ENCODE measurements at places on chromosomes 3 and 15.

DNA sequence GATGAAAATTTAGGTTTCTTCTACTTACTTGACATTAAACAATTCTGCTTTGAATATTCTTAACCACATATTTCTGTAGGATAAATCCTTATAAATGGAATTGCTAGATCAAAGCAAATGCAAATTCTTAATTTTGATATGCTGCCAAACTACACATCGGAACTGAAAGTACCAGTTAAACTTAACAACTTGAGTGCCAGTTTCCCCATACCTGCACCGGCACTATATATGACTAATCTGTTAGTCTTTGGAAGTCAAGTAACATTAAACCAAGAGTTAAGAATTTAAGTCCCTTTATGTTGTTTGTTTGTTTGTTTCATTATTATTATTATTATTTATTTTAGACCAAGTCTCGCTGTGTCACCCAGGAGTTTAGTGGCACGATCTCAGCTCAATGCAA, 103.9 kb upstream of the AKAP13 start:
- no peak for DNase-seq

GRCh38 chr15:52735231-52736089, 54.7 kb downstream of the ONECUT1 start:
- peak; percentile 66 for DNase-seq

- peak; percentile 41 for DNase-seq
These were observed 112.2 kb upstream of the SLC6A11 start for GRCh38 chr3:10703875-10704274.

DNA sequence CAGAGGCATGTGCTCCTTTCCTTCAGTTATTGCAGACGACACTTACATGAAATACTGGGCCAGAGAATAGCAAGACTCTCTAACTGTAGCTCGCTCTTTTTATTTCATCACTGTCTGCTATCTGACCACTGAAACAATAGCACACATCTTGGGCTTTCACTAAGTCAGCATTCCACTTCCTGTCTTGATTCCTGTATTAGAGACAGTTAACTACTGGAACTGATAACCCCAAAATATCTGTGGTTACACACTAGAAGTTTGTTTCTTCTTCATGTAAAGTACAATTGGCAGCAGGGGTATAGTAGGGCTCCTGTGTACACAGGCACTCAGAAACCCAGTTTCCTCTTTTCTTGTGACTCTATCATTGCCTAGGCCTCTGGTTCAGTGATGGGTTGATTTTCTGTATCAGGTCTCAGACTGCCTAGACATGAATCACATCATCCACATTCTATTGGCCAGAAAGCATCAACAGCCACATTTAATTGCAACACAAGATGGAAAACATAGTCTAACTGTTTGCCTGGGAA, 230.2 kb upstream of the CD96 start:
- DNase-seq = peak; percentile 45

DNA sequence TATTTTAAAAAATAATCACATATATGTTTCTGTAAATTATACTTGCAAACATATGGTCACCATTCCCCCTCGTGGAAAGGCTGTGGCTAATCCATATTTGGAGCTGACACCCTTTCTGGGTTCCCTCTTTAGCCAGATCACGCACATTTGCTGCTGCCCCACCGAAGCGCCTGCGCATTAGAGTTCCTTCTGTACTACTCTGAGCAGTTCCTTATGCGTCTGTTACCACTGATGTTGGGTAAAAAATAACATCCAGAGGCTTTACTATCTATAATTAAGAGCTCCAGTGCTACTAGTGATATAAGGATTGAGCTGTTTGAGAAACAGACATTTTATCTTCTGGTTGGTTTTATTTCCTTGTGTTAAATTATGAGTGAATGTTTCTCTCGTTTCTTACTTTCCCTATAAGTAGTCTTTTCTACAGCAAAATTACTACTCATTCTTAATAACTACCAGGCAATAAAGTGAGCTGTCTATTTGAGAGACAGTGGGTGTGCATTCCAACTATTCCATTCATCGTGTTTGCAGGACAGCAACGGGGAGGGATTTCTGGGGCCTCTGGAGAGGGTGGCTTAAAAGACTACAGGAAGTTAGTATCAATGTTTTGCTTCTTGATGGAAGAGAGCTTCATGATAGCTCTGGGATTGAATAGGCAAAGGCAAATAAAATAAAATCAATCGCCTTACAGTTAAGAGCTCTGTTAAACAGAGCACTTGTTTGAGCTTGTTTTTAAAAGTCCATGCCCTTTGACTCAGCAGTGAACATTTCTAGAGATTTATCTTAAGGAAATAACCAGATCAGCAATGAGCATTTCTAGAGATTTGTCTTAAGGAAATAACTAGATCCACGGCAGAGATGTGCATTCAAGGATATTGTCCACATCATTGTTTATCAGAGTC, 245.2 kb downstream of the CD47 start:
- DNase-seq = peak; percentile 53

DNA sequence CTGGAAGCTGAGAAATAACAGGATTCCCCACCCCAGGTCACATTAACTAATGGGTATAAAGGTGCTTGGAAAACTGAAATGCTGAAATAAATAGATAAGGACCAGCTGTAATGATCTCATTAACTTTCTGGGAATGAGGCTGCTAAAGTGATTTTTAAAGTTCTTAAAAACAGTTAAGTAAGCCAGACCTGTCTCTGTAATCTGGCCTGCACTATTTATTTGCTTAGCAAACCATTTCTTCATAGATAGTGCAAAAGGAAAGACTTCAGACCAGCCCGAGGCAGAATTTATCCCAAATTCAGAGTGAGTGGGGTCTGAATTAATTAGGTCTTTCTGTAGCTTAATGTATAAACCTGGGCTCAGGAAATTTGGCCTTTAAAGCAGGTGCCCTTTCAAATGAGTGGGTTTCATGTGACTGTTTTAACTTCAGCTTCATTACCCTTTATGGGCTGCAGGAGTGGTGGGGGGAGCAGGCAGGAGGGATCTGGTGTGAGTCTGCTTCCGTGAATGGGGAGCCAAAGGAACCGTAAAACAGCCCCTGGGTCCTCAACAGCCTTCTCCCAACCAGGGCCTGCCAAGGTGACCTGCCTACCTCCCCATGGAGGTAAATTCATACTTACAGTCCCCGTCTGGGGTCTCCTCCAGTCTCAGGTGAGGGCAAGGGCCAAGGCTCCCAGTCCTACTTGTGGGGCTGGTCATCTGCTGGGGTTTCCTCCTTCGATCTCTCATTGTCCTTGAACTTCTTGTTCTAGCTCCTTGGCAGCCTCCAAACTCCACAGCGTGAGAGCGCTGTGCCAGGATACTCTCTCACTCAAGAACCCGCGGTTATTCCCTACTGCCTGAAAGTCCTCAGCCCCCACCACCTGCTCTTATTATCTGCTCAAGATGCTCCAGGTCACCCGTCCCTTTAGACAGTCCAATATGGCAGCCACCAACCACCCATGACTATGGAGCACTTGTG, 31.2 kb downstream of the MAGEF1 start:
- DNase-seq = no peak

- peak; percentile 59 for DNase-seq
These were observed 954 bp downstream of the CLDN11 start for GRCh38 chr3:170419557-170420087.

DNA sequence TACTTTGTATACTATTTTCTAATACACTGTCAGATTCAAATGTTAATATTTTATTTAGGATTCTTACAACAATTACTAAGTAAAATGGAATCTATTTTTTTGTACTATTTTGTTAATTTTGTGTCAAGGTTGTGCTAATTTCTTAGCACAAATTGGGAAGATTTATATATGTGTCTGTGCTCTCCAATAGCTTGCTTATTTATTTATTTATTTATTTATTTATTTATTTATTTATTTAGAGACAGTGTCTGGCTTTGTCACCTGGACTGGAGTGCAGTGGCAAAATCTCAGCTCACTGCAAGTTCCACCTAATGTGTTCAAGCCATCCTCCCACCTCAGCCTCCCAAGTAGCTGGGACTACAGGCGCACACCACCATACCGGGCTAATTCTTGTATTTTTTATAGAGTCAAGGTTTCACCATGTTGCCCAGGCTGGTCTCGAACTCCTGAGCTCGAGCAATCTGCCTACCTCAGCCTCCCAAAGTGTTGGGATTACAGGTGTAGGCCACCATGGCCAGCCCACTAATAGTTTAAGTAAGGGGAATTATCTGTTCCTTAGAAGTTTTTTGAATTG, 34.6 kb downstream of the CTXND1 start:
- no peak for DNase-seq

GRCh38 chr3:53646723-53647122, 152.3 kb downstream of the CACNA1D start:
- no peak for DNase-seq

All from AG10803 (cell line).